ENCODE measurements at places on chromosomes 1 and 21.

GRCh38 chr1:233879841-233880240 lies 24.6 kb upstream of the SLC35F3 start:
- DNase-seq, result no peak

DNA sequence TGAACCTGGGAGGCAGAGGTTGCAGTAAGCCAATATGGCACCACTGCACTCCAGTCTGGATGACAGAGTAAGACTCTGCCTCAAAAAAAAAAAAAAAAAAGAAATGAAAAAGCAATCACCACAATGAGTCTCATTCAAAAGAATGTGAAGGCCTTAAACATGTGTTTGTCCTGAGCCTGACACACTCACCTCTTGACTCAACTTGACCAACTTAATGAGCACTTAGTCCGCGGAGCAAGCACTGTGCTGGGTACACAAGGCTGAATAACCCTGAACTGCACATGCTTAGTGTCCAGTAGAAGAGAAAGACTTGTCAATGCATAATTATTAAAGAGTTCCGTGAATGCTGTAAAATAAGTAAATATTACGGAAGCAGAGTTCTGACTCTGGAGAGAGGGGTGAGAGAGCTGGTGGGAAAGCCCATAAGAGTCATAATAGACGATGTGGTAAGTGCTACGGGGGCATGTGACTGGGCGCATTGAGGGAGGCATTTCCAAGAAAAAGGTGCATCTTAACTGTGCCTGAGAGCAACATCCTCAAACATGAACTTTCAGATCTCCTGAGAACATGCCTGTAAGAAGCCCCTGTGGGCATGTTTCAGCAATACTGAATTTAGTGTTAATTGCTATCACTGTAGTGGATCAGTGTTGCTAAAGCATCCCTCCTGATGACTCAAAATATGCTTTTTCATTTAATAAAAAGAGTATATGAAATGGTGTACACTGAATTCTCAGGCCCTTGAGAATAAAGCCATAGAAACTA lies 27.2 kb downstream of the MCOLN2 start:
- no peak for DNase-seq

- no peak for DNase-seq
Observed at GRCh38 chr1:156086256-156086662, 4.0 kb upstream of the MEX3A start.

GRCh38 chr21:16633831-16634459 lies 878.9 kb upstream of the CXADR start:
- no peak for DNase-seq

DNA sequence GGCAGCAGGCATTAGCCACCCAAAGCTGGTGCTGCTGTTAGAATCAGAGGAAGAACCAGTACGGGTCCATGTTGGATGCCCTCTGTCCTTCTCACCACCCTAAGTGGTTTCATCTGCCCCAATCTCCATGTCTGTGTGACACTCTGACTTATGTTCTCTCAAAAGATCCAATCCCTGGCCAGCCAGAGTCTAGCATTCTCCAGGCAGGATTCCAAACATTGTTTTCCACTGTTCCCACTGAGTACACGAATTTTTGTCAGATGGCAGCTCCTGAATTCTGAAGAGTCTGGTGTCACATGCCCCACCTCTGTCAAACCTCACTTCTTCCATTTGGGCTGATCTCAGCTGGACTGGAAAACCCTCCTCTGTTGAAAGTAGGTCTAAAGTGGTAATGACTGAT lies 166.0 kb downstream of the DISC1 start:
- DNase-seq, result no peak

GRCh38 chr21:42232176-42232825 lies 13.4 kb downstream of the ABCG1 start:
- DNase-seq, result no peak

All from AML-193 (cell line).